AML-193 (cell line): ENCODE measurements at places on chromosomes 2 and 18.

GRCh38 chr2:20990442-20991430 lies 53.1 kb downstream of the APOB start:
- no peak for DNase-seq

- DNase-seq, result no peak
These were observed 38.9 kb upstream of the GREB1L start for GRCh38 chr18:21203126-21203525.

GRCh38 chr2:218859556-218859987 lies at the start of gene WNT6:
TSS of gene WNT6 (plus strand) at chr2:218859805. CDS start at chr2:218860038, 233 bp downstream.
- DNase-seq, result no peak

GRCh38 chr2:190881084-190881597 lies 520 bp downstream of the GLS start:
- no peak for DNase-seq

DNA sequence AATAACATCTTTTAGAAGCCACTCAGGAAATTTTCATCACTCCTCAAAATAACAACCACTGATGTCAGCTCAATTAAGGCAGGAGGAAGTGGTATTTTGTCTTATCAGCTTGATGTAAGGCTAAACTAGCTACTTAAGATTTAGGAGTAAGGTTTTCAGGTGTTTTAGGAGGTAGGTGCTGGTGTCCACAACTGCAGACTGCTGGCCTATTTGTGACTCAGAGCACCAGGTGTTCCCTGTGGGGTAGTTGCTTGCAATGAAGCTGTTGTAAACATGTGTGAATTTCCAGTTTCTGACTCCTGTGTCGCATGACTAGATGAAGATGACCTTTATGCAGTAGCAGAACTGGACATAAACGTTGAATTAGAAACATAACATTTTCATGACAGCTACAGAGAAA lies 164.2 kb downstream of the THSD7B start:
- no peak for DNase-seq

DNA sequence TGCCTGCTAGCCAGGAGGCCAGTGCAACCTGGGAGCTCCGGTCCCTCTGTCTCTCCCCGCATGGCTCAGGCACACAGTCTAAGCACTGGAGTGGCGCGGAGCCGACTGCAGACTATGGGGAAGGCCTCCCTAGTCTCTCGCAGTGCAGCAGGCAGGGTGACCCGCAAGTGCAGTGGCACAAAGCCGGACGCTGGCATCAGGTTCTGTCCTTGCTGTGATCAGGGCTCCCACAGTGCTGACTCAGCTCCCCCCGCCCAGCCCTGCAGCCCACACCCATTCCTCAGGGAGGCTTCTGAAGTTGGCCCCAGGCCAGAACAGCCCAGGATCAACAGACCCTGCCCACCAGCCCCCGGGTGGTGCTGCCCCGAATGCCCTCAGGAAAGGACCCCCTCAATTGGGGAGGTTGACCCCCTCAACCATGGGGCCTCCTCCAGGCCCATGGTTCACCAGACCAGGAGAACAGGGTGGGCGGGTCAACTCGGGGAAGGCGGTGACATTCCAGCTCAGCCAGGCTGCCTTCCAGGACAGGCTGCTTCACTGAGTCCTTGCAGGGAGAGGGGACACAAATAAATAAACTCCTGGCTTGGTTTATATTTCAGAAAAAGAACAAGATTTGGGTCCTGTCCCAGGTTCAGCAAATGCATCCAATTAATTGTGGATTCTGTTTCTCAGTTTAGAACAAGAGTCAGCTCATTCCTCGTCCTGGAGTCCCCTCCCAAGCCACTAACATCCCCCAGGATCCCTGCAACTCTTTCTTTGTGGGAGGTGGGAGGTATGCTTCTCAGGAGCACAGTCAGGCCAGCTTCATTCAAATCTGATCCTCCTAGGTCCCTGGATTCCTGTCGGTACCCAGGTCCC lies 12.2 kb downstream of the BIN1 start:
- no peak for DNase-seq

- DNase-seq, result no peak
These were observed 1389.8 kb upstream of the ZEB2 start for GRCh38 chr2:145909766-145910165.

DNA sequence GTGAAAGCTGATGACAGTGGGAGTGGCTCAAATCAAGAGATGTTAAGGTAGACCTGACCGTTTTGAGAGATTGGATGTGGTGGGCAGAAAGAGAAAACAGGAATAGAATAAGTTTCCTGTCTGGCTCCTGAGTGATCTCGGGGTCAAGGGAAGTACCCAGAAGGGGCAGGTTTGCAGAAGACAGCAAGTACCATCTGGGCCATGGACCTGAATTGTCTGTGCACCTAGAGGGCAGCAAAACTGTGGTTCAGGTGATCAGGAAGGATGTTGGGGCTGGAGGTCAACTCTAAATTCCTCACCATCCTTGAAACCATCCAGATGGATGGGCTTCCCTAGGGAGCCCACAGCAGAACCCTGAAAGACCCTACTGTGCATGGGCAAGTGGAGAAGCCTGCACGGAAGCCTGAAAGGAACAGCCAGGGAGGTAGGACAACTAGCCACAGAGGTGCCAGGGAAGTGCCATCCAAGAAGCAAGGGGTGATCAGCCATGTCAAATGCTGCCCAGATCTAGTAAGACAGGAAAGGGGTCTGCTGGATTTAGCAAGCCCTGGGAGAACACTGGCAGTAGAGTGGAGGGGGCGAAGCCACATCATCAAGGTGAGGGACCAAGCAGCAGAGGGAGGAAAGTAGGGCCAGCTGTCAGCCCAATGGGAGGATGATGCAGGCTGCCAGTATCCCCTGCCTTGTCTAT lies 8.0 kb downstream of the TEX261 start:
- DNase-seq, result no peak

GRCh38 chr2:240217431-240218301 lies 77.2 kb upstream of the OTOS start:
- DNase-seq, result no peak

- no peak for DNase-seq
These were observed 962 bp upstream of the GPR155 start for GRCh38 chr2:174487820-174488162.

- no peak for DNase-seq
These were observed 264.8 kb upstream of the KLHL29 start for GRCh38 chr2:23120161-23120560.

GRCh38 chr2:47012189-47012588 lies 96.6 kb upstream of the MCFD2 start:
- DNase-seq, result no peak

- DNase-seq, result no peak
These were observed 90.3 kb upstream of the CAPN13 start for GRCh38 chr2:30897539-30897938.

GRCh38 chr18:5295981-5296705 lies 617 bp upstream of the ZBTB14 start:
- DNase-seq, result peak; percentile 86

- DNase-seq, result peak; percentile 97
These were observed 128.1 kb downstream of the BIRC6 start for GRCh38 chr2:32484937-32485336.

DNA sequence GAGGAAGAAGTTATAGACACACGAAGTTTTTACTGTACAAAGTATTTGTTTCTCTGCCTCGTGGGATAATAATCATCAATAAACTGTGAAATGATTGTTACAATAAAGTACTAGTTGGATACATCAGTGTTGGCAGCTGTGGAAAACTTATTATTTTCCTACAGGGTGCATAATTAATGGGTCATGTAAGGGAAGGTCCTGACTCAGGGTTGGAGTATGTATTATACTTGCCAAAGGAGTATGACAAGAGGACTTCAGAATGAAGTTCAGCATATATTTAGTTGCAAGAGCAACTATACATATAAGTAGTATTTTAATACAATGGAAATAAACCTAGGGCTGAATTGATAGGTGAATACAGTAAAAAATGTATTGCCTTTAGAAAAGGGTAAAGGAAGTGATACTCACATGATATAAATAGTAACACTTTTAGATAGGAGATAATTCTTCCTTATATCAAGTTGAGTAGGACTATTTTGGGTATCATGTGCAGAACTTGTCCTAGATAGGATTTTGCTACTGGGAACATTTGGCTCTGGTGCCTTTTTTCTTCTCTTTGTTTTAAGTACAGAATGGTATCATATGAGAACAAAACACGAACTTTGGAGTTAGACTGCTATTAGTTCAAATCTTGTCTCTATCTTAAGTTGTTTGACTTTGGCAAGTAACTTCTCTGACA lies 79.1 kb downstream of the PLCL1 start:
- no peak for DNase-seq
